ENCODE measurements at places on chromosomes 1 and 21.

DNA sequence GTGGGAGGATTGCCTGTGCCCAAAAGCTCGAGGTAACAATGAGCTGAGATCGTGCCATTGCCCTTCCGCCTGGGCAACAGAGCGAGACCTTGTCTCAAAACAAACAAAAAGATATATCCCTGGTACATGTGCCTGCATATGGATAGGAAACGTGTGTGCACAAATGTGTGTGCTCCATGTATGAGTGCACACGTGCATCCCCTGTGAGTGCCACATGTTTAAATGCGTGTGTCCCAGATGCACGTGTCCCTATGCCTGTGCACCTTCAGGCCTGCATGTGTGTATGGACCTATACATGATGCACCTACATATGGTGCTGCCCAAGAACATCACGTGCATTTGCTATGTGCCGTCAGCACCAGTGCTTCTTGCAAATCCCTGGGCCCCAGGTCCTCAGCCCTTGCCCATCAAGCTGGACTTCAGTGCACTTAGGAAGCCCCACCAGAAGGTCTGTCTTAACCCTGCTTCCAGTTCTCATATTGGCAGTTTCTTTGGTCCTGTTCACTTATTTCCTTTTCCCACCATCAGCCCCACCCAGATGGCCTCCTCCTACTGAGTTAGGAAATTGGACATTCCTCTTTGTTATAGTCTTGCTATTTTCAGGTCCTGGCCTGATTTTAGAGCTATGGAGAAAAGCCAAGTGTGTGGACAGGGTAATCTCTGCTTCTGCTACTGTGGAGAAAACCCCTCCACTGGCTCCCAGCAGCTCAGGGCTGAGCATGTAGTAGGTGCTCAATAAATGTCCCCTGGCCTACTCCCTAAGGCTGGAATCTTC lies 15.4 kb downstream of the TIE1 start:
- no peak for DNase-seq

- no peak for DNase-seq
These were observed 1.7 kb downstream of the ODF2L start for GRCh38 chr1:86394416-86394815.

- DNase-seq = no peak
These were observed 14.7 kb upstream of the DISC1 start for GRCh38 chr1:231611851-231612250.

GRCh38 chr1:203871114-203871880 lies 9.9 kb downstream of the SNRPE start:
- peak; percentile 50 for DNase-seq

DNA sequence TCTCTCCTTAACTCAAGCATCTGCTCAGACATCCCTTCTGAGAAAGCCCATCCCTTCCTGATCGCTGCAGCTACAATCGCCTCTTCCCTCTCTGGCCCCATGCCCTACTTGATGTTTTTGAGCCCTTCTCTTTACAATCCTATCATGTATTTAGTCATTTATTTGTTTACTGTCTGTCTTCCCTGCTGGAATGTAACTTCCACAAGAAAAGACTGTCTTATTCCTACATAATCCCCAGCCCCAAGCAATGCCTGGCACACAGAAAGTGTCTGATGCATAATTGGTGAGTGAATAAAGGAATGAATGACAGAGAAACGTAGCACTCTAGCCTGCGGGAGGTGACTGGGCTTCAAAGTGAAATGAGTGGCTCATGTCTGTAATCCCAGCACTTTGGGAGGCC lies 25.4 kb downstream of the ECE1 start:
- no peak for DNase-seq

All from LNCaP clone FGC (cell line).